NCI-H2107 (cell line): ENCODE measurements at places on chromosomes 6 and 20.
A peak's percentile ranks its signal among the peaks of the same experiment; 100 is the strongest.

DNA sequence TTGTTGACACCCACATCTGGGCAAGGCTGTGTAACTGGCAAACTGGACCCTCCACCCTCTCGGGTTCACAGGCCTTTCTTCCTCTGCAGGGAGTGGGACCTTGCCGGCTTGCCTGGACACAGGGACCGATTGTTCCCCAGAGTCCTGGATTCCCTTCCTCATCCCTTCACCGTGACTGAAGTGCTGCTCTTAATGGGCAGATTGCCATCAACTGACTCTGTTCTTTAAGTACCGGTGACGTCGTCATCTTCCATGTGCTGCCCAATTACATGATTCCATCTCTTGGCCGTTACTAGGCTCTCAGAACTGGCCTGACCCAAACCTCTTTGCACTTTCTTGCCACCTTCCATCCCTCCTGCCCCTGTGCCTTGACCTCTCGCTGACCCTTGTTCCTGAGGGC lies 85.4 kb downstream of the EYA4 start:
- DNase-seq = peak; percentile 13

- no peak for DNase-seq
Measured at GRCh38 chr20:10537850-10538480, 102.9 kb downstream of the SLX4IP start.

- no peak for DNase-seq
Measured at GRCh38 chr6:111338843-111339242, 144.2 kb downstream of the REV3L start.

- no peak for DNase-seq
Measured at GRCh38 chr20:54454982-54455381, 20.4 kb upstream of the DOK5 start.

DNA sequence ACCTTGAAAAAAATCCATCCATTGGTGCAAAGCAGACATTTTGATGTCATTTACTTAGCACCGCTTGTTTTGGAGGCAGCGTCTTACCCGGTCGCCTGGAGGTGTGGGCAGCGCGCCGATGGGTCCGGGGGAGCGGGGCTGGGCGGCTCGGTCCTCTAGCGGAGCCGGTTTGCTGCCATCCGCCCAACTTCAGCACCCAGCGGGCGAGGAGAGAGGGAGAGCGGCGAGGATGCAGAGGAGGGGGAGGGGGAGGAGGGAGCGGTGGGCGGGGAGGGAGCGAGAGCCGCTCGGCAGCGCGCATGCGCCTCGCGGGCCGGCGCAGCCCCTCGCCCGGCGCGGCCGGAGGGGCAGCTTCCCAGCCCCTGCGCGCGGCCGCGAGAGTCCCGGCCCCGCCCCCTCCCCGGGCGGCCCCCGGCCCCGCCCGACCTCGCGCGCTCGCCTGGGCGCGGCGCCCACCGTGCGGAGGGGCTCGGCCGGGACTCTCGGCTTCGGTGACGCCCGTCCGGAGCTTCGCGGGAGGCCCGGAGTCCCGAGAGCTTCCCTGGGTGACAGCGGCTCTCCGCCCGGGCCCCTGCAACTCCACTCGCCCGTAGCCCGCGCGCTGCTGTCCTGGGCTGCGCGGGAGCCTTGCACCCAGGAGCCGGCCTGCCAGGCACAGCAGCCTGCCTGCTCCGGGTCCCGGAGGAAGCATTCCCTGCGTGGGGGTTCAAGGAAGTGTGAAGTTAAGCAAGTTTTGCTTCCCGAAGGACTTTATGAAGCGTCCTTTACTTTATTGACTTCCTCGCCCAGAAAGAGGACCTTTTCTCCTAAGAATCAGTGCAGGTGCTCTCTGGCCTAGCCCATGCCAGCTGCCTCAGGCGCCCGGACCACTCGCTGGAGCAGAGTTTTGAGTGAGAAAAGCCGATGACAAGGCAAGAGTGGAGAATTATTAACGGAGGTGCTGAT lies at the start of gene RGS17:
Gene RGS17 (minus strand): TSS at position 246 of the 945 bp plus-strand sequence. CDS start 87,264 bp downstream, outside the sequence.
- DNase-seq = peak; percentile 55

DNA sequence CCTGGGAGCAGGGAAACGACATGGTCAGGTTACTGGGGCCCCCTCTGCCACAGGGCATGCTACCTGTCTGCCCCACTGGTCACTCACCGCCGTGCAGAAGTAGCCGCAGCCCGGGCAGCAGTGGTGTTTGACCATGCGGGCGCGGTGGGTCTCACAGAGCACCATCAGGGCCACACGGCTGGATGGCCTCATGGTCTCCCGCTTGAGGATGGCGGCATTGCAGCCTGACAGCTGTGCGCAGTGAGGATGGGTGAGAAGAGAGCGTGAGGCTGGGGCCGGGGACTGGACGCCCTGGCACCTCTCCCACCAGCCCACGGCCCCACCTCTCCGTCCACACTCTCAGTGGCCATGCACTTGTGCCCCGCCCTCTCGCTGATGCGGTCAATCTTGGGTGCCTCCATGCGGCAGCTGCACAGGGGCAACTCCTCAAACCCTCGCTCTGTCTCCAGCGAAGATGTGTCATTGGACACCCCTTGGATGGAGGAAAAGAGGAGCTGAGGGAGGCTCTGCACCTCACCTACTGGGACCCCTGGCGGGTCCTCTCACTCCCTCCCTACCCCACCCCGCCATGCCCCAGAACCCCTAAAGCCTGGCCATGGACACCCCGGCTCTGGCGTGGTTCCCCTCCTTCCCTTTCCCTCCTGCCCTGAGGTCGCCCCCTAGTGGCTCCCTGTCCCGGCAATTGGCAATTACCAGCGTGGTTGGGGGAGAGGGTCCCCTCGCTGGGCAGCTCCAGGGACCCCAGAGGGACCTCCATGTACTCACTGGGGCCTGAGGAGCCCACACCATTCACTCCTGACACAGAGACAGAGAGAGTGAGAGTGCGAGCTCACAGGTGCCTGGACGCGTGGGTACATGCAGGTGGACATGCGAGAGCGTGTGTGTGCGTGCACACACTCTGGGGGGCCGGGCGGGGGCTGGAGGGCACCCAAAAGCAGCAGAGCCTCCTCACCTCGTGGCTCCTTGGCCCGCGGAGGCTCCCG lies 8.9 kb downstream of the EHMT2 start:
- no peak for DNase-seq

DNA sequence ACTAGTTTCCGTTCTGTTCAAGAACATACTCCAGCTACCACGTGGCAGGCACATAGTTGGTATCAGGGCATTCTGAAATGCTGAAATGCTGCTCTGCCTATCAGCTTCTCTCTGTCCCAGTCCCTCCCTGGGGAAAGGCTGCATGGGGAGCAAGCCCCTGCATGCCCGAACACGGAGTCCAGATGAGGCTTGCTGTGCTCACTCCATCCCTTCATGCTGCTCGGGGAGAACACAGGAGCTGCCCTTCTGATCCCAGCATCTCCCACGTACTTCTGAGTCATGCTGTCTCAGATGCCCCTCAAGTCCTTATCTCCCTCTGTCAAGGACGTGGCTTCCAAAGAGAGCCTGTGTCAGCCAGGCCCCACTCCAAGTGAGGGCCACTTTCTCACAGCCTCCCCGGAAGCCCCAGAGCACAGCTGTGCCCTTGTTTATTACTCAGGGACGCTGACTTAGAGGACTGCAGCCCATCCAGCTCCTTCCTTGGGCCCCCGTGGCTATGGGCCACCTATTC lies 29.4 kb downstream of the THBS2 start:
- no peak for DNase-seq

- DNase-seq = no peak
Measured at GRCh38 chr20:64219202-64219601, 36.3 kb upstream of the PCMTD2 start.

- DNase-seq = no peak
Measured at GRCh38 chr6:3965071-3965718, 113.7 kb downstream of the FAM217A start.

GRCh38 chr6:72653026-72653425 lies 31.2 kb downstream of the KCNQ5 start:
- DNase-seq = no peak

DNA sequence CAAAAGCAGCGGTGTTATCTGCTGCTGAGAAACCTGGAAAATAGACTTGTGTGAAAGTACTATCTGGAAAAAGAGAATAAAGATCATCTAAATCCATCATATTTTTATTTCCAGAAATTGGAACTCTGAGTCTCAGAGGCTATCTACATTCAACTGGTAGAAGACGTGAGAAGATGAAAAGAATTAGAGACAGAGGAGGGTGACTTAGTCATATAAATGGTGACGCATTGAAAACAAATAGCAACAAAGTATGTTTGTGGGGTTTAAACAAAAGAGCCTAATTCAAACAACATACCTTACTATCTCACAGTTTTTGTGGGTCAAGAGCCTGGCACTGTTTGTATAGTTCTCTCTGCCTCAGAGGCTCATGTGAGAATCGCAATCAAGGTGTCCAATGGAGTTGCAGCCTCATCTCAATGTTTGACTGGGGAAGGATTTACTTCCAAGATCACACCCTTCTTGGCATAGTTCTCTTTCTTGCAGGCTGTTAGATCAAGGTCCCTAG lies 757.1 kb upstream of the SLC35B3 start:
- no peak for DNase-seq

- no peak for DNase-seq
Measured at GRCh38 chr20:9195031-9195430, 126.1 kb downstream of the PLCB4 start.

DNA sequence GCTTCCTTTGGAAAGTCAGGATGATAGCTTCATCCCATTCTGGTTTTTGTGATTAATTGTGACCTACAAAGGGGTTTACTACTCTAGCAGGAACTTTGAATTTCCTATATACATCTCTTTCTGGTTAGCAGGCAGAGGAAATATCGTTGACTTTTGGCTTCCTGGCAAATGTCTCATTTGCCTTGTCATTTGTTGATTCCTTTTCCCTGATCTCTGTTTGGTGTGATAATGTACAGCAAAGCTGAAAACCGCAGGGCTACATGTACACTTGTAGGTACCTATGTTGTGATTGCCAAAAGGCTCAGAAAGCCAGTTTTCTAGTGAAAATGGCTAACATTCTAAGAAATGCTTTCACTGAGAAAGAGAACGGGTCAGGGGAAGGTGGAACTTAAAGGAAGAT lies 44.3 kb downstream of the TOP1 start:
- DNase-seq = no peak

GRCh38 chr20:19812696-19813095 lies 54.6 kb downstream of the RIN2 start:
- DNase-seq = no peak

GRCh38 chr6:165883851-165884640 lies 221.0 kb upstream of the PDE10A start:
- DNase-seq = no peak

GRCh38 chr20:24915440-24915839 lies 33.6 kb upstream of the CST7 start:
- DNase-seq = no peak

GRCh38 chr6:108200186-108200585 lies 34.4 kb downstream of the NR2E1 start:
- DNase-seq = no peak

- DNase-seq = no peak
Measured at GRCh38 chr6:12051861-12052368, 39.8 kb downstream of the HIVEP1 start.

- DNase-seq = no peak
Measured at GRCh38 chr6:19839788-19840187, 2.6 kb downstream of the ID4 start.

DNA sequence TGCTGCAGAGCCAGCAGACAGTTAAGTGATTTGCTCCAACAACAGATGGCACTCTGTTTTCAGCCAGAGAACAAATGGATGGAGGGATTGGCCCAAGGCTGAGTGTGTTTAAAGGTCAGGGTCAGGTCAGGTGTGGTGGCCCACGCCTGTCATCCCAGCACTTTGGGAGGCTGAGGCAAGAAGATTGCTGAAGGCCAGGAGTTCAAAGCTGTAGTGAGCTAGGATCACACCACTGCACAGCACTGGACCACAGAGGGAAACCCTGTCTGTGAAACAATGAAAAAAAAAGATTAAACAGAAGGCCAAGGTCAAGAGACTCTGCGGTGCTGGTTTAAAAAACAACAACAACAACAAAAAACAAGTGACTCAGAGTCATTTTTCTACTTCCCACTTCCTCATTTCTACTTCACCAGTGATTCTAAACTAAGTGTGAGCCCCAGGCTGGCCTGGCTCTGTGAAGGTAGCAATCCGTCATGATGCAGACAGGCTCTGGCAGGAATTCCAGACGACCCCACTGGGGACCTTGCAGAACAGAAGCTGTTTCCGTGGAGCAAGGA lies 42.5 kb upstream of the ARMC2 start:
- no peak for DNase-seq

DNA sequence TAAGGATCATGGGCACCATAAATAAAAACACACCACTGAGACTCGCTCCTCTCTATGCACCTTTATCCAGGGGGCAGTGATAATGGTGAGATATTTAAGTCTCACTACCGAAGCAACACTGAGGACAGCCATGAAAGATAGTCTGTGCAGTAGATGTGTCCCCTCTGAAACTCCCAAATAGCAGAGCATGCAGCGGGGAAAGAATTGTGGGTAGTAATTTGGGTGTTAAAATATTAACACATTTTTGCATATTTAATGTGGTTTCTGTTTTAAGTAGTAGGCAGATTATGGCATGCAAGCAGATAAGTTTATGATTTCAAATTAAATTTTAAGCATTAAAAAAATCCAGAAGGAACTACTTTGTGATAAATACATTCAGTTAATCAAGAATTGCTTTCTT lies 82.7 kb downstream of the CTNNBL1 start:
- no peak for DNase-seq

- DNase-seq = no peak
Measured at GRCh38 chr6:7731294-7731693, 5.4 kb downstream of the BMP6 start.

DNA sequence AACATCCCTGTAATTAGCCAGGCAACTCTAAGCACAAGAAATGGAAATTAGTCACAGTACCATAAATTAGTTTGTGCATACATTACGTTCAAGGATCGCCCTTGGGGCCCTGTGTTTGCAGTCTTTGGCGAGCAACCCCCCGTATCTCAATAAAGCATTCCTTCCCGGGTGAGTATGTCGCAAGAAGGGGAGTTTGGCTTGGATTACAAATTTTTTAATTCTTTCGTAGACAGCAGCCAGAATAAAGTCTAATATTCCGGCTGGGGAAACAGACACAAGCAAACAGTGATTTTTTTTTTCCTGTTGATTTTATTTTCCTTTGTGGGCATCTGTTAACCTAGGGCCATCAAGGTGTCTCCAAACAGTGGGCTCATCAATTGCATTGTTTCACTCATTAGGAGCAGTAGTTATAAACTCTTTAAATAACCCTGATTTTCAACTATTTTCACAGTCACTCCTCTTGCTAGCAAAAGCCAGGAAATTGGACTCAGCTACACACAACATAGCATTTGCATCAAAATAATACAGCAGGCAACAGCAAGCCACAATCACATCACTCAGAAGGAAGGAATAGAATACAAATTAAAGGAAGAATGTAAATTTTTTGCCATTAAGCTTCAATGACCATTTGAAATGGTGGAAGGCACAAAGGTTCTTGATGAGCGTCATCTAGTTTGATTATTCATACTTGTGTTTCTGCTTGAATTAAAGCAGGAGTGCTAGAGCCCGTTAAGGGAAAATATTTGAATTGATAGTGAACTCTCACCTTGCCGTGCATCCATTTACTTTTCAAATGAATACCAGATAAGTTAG lies 85.3 kb downstream of the LINC00237 start:
- DNase-seq = no peak

- DNase-seq = no peak
Measured at GRCh38 chr20:6140947-6141346, 18.1 kb upstream of the FERMT1 start.
